ENCODE measurements at places on chromosomes 6 and 20.

DNA sequence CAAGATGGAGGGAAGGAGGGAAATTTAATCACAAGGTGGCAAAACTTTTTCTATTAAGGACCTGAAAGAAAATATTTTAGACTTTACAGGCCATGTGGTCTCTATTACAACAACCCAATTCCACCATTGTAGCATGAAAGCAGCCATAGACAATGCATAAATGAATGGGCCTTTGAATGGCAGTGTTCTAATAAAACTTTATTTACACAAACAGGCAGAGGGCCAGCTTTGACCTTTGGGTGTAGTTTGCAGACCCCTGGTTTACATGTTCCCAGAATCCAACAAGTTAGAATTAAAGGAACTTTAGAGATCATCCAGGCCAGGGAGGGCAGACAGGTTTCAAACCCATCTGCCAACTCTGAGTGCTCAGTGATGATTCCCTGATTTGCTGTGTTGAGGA, 95.2 kb downstream of the BANF2 start:
- no peak for DNase-seq

DNA sequence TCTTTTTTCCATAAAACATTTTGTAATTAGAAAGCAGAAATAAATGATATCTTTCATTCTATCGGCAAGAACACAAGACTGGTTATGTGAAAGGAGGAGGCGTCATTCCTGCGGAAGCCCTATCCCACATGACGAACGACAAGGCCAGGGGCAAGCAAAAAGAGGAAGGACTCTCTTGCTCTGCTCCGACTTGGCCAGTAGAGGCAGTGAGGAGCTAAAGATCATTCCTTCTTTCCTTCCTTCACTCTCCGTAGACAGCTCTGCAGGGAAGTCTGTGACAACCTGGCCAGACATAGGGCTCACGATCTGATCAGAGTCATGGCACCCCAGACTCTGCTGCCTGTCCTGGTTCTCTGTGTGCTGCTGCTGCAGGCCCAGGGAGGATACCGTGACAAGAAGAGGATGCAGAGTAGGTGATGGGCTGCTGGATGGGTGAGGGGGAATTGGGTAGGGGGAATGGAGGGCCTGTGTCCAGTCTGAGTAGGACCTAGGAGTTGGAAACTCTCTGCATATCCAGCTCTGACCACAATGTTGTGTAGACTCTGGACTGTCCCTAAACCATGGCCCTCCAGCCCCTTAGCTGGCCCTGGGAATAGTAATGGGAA, at the start of gene WFDC10A:
Gene WFDC10A, plus strand, starts transcription at position 244 of the 605 bp plus-strand sequence. Its CDS starts 75 bp downstream, at position 319.
- DNase-seq, result peak; percentile 21

GRCh38 chr20:43863821-43864544, 50.7 kb upstream of the TOX2 start:
- DNase-seq, result peak; percentile 43

- no peak for DNase-seq
Measured at GRCh38 chr6:111757342-111757741, 115.9 kb downstream of the FYN start.

DNA sequence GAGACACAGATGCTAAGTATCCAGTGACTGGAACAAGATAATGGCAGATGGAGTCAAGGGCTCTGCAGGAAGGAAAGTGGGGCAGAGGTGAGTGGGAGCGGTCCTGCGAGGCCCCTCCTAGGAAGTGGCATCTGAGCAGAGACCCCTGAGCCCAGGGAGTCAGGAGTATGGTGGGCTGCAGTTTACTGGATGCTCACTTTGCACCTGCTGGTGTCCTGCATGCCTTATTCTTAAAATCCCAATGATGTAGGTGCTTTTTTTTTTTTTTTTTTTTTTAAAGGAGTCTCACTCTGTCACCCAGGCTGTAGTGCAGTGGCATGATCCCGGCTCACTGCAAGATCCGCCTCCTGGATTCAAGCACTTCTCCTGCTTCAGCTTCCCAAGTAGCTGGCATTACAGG, 5.6 kb downstream of the CEBPB start:
- DNase-seq, result no peak

DNA sequence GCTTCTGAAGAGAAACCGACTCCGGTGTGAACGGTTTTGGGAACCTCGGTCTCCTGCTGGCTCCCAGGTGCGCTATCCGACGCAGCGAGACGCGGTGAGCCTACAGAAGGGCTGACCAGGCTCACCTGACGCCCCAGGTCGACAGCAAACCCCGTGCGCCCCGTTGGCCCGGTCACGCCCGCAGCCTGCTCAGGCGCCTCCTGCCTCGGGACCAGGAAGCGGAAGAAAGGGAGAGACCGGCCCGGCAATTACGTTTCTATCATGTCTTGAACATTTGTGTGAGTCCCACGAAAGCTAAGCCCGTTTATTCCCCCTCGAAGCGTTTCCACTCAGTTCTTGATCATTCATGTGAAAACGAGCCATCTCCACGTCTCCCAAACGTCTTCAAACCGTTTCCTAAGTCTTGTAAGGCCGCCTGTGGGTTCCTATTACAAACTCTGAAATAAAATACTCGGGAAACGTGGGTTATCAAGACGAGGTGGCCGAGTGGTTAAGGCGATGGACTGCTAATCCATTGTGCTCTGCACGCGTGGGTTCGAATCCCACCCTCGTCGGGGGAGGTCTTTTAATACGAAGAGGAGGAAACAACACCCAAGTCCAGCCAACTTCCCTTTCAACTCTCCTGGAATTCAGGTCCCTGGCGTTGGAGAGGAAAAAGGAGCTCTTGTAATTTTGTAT, 150.5 kb upstream of the PRSS16 start:
- DNase-seq, result no peak

DNA sequence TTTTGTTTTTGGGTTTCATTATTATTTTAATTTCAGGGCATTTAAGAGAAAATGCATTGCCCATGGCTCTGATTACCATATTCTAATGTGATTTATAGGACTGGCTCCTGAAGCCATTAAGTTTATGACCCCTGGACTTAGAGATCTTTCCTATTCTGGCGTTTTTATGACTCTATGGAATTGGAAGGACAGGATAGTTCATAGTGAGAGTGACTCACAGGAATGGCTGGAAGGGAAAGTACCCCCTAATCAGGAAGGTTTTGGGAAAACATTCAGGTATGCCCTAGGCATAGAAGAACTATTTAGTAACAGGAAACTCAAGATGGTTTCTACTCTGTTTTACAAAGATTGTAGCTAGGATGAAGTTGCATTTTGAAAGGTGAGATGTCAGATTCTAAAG, 108.6 kb upstream of the SLC2A12 start:
- no peak for DNase-seq

- DNase-seq, result peak; percentile 25
Measured at GRCh38 chr6:72580281-72580940, 41.5 kb upstream of the KCNQ5 start.

DNA sequence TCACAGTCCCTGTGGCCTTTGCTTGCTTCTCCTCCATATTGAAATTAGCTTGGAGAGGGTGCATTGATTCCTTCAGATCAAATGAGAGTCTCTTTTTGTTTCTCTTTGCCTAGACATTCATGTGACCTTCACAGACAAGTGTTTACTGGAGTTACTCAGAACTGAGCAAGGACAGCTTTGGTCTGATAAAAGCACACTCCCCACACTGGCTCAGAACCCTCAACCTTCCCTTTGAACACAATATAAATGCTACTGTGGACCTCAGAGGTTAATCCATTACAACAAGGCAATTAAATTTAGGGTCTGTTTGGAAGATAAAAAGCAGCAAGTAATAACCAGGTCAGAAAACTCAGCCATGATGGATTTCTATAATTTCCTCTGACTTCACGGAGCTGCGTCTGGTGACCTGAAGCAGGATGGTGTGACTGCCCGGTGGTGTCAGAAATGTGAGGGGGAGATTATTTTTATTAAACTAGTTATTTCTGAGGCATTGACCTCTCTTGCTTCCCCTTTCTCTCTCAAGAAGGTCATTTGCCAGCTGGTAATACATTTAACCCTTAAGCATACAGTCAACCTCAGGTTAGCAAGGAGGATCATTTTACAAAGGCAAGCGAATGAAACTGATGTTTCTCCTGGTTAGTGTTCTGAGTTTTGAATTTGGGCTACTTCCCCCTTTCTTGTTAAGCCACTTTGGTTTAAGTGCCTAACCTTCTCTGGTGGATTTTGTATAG, 208.2 kb downstream of the CLIC5 start:
- no peak for DNase-seq

DNA sequence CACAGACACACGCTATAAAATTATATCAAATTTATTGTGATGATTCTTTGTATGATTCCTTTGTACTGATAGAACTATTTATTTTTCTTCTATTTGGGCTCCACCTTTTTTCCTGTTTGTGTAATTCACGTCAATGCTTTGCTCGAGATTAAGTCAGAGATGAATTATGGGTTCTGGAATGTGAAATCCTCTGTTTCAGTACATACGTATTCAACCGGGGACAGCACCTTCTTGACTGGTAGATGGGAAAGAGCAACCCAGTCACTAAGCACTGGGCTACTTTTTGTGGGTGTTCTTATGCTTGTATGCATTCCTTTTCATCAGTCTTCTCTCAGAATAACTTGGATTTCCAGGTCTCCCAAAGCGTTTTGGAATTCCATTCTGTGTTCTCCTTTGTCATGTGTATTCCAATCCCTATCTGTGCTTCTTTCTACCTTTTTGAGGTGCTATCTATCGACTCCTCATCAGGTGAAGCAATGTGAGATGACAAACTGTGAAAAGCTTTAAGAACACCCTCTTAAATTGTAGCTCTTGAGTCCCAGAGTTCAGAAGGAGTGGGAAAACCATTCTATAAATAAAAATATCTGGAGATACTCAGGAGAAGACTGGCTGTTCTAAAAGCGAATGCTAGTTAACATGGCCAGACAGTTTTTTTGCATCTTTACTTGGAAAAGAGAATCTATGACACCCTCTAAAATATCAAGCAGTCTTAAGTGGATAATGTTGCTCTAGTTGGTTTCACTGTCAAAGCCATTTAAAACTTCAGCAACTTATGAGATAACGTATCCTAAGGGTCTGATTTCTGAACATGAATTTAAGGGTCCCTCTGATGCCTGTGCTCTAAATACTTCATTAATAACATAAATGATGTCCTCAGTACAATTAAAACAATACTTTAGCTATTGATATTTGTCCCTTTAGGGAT, 197.7 kb upstream of the PREP start:
- DNase-seq, result no peak

GRCh38 chr6:122722746-122723145, 56.8 kb upstream of the FABP7 start:
- DNase-seq, result peak; percentile 63

GRCh38 chr20:61938839-61939690, 126.6 kb downstream of the TAF4 start:
- no peak for DNase-seq

- DNase-seq, result no peak
Measured at GRCh38 chr6:159682295-159682694, 10.7 kb downstream of the SOD2 start.

GRCh38 chr6:130862370-130862769, 35.2 kb downstream of the SMLR1 start:
- DNase-seq, result no peak

GRCh38 chr6:8234321-8234720, 132.0 kb upstream of the EEF1E1 start:
- no peak for DNase-seq

- peak; percentile 47 for DNase-seq
Measured at GRCh38 chr20:45911486-45912343, at the start of gene PLTP. Gene PLTP (minus strand): TSS chr20:45912155. CDS start chr20:45911452, 703 bp downstream.

DNA sequence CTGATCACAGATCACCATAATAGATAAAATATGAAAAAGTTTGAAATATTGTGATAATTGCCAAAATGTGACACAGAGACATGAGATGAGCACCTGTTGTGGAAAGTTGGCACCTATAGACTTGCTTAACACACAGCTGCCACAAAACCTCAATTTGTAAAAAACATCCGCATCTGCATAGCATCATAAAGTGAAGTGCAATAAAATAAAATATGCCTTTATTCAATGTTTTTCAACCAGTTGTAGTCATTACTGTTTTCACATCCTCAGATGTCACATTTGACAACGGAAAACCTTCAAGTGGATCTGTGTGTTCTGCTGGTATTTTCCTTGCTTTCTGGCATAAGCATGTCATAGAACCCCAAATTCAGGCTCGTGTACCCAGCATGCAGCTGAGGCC, 50.2 kb upstream of the IFNGR1 start:
- DNase-seq, result no peak

DNA sequence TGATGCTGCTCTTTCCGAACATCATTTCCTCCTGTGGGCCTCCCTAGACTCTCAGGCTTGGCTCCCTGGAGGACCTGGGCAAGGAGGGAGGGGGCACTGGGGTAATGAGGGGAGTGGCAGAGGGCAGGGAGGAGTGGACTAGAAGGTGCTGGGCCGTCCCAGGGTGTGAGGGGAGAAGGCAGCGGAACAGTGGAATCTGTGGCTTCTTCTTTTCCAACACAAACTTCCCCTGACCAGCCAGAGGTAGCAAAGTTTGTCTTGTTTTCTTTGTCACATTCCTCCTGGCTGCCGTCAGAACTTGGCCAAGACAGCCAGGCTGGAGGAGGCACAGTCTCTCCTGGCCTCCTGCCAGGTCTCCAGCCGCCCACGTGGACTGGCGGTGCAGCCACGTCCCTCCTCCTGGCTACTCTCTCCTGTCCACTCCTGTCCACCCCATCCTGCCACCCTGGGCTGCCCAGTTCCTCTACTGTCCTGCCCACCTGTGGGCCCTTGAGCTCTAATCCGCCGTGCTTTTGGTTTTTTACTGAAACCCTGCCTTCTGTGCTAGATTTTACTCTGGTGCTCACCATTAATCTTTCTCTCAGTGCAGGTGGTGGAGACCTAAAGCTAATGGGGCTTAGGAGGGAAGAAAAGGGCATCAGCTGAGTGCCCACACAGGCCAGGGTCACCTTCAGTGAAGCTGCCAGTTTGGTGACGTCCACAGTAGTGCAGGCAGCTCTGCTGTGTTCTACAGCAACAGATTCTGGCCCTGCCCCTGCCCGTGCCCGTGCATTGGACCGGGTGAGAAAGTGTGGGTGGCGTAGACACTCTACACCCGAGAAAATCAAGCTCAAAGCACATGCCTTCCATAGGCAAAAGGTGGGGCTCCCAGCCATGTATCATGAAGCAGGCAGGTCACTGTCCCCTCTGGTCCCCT, 2.8 kb upstream of the CDSN start:
- peak; percentile 55 for DNase-seq

- DNase-seq, result no peak
Measured at GRCh38 chr6:134948691-134949090, 1.2 kb downstream of the ALDH8A1 start.

DNA sequence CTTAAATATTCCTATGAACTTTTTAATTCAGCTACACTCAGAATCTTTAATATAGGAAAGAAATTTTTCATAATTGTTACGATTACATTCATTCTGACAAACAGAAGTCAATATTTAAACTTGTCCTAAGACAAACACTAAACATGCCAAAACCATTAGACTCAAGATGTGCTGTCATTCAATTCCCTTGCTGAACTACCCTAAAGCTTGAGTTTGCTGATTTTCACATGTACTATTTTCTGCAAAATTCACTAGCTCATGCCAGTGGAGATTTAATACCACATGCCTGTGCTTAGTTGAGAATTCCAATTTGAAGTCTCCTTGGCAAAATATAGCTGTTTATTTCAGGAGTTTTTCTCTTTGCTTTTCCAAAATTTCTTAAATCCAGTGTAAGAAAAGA, 448.0 kb downstream of the COL12A1 start:
- no peak for DNase-seq

- no peak for DNase-seq
Measured at GRCh38 chr6:17347012-17347411, 46.4 kb upstream of the CAP2 start.

Data from G401 (cell line).